ENCODE measurements at places on chromosomes 1 and 21.

- DNase-seq = no peak
Observed at GRCh38 chr1:114152508-114153260, 985 bp downstream of the SYT6 start.

DNA sequence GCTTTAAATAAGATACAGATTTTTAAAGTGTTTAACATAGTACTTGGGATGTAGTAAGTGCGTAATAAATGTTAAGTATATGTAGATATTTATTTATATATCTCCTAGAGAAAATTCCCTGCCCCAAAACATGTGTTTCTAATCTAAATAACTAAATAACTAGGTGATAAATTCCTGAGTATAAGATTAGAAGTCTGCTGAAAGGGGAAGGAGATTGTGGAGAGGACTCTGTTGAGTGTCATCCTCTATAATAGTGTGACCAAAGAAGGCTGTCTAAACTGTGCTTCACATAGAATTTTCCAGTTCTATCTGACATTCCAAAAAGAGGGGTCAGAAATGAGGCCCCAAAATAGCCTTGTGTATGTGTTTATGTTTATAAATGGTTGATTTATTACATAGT, 590.5 kb upstream of the ADAMTS5 start:
- no peak for DNase-seq

DNA sequence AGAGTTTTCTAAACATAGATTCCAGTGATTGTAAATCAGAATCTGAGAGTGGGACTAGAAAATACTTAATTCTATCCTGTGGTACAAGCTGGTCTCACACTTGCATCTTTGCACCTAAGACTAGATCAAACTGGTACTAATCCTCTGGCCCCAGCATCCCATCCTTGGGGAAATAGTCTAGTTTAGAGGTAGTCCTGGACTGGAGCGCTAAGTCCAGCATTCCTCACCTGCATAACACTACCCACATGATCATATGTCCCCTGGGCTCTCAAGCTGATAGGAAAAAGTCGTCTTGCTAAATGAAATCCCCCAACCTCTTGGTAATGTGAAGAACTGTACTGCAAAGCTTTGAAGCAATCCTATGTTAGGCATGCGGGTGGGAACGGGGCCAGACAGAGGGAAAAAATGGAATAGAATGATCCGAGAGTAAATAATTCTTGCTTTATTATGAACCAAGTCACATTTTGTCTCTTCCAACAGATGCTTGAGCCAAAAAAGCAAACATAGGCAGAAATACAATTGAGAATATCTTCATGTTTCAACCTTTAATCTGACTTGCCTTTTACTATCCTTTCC, 4.8 kb downstream of the COX20 start:
- DNase-seq = no peak

- no peak for DNase-seq
Observed at GRCh38 chr1:71509051-71509595, 428.3 kb upstream of the ZRANB2 start.

GRCh38 chr1:178464566-178464965, 32.2 kb downstream of the CLEC20A start:
- no peak for DNase-seq

GRCh38 chr1:85398391-85399064, 66.4 kb downstream of the DDAH1 start:
- no peak for DNase-seq

DNA sequence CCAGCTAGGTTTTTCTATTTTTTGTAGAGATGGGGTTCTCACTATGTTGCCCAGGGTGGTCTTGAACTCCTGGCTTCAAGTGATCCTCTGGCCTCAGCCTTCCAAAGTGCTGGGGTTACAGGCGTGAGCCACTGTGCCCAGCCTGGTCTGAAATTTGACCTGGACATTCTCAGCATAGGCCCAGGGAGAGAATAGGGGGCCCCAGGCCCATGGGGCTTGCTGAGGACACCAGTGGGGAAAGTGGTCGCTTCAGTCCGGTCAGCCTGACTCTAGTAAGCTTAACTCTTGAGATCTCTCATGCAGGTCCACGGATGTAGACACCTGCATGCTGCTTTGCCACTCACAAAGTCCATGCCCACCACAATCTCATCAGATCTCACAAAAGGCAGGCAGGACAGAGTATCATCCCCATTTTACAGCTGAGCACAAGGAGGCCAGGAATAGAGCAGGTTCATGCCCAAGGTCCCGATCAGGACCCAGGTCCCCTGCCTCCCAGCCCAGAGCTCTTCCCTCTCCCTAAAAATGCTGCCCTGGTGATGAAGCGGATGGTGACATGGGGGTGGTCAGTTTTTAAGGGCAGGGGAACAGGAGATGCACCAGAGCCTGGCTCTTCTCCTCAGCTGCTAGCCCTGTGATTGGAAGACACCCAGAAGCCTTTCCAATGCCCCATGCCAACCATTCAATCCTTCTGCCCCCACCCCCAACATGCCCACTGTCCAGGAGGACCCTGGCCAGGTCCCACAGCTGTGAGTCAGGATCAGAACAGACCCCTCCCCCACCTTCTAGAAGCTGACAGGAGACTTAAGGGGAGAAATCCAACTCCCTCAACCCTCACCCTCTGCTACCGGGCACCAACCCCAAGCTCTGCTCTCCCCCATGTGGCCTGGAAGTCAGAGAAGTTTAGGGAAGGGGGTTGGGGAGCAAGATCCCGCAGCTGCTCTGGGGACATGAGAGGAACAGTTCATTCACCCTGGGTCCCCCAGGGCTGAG, 1.8 kb downstream of the FHL3 start:
- no peak for DNase-seq

DNA sequence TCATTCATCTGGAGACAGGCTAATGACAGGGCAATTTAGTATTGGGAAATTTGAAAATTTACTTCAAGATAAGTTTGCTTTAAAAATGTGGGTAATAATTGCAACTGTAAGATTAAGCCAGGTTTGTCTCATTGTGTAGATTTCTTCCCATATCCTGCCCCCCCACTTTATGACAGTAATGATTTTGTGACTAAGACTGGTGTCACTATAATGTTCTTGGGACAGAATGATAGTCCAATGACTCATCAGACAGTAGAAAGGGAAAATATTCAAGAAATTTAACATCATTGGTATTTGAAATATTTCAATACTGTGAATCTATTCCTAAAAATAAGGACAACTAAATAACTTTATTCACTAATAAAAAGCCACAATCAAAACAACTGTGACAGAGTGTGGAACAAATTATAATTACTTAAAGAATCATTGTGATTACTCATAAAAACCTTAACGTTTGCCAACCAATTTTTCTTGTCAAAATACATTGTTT, 36.7 kb downstream of the FH start:
- DNase-seq = no peak

DNA sequence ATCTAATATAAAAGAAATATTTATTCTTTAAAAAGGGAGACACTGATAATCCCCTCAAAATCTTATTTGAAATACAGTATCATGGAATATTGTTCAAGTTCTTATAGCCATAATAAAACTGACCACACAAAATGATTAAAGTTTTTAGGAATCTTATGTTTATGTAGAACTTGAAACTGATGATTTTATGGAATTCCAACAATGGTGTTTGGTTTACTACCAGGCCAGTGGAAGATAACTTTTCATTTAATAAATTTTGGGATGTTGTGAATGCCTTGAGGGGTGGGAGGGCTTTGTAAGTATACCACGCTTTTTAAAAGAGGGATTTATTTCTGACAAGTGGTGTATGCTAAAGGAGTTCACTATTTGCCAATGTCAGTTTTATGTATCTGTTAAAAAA, 87.7 kb downstream of the RAB3GAP2 start:
- no peak for DNase-seq

DNA sequence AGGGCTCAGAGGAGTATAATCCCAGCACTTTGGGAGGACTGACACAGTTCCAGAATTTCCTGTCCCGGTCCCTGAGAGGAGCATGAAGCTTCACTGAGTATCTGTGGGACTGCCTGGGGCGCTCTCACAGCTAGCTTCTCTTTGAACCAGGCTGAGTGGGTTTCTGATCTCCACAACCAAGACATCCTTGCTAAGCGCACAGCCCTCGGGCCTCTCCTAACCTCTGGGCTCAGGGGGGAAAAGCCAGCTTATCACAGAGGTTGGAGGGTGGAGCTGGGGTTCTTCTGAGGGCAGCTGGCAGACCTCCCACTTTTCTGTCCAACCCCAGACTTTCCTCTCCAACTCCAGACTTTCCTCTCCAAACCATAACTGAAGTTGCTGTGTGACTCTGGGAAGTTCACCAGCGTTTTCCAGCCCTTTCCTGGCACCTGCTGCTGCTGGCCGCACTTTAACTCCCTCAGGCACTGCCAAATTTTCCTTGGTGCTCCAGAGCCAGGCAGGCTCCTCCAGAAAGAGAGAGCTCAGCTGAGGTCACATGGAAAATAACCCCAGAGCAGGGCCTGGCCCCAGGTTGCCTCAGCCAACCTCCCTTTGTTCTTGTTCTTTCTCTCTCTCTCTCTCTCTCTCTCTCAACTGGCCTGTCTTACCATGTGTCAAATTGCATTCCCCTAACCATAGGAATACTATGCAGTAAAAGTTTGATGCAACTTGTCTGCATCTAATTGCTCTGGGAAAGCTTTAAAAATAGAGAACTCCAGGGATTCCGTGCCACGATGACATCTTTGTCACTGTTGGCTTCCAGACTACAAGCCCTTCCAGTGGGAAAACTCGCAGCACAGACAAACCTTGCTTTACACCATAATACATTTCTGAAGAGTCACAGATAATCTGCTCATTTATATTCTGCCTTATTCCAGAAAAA, 49.5 kb downstream of the OLFML2B start:
- no peak for DNase-seq

GRCh38 chr1:16013220-16013907, 4.5 kb downstream of the HSPB7 start:
- no peak for DNase-seq

DNA sequence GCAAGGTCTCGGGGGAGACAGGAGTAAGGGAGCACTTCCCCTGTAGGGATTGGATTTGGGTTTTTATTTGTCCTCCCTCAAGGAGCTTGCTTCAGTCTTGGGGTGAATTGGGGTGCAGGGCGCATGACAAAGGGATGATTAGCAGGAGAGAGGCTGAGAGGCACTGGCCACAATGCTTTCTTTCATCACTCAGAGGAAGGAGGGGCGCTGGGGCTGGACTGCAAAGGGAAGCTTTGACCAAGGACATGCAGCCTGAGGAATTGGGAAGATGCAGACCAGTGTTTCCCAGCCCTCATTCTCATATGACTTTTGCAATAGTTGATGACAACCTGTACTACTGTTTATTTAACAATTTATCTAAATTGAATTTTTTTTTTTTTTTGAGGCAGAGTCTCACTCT, 34.1 kb upstream of the PDPN start:
- DNase-seq = no peak

GRCh38 chr1:112359961-112360767, 35.9 kb upstream of the CTTNBP2NL start:
- no peak for DNase-seq

- no peak for DNase-seq
Observed at GRCh38 chr1:5985250-5985649, 7.0 kb downstream of the NPHP4 start.

DNA sequence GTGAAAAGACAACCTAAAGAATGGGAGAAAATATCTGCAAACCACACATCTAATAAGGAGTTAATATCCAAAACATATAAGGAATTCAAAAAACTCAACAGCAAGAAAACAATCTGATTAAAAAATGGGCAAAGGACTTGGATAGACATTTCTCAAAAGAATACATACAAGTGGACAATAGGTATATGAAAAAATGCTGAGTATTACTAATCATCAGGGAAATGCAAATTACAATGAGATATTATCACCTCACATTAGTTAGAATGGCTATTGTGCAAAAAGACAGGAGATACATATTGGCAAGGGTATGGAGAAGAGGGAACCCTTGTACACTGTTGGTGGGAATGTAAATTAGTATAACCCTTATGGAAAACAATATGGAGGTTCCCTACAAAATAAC, 44.9 kb downstream of the TRMT1L start:
- DNase-seq = no peak

DNA sequence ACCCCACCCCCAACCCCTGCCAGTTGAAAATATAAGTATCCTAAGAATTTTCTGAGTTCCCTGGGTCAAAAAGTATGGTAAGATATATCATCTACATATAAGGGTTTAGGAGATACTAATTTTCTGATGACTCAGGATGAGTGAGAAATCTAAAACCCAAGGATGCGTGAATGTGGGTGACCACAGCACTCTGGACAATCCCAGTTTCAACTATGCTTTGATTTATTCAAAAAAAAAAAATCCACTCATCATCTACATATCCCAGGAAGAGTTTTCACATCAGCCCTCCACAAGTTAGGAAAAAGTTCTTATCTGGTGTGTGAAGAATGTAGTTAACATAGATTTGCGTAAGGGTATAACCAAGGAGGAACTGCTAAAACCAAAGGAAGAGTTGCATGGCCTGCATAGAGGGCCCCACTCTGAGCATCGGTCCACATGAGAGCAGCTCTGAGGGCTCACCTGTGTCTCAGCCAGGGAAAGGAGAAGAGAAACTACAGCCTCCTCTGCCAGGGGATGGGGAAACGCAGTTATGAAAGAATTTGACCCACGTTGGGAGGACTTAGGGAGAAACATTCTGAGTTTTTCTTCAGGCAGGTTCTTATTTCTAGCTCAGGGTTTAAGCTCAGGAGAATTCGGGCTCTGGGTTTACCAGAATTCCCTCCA, 18.8 kb downstream of the LAMB3 start:
- DNase-seq = no peak

GRCh38 chr1:235054466-235054865, 74.2 kb downstream of the TOMM20 start:
- DNase-seq = no peak

GRCh38 chr1:213484333-213484732, 433.3 kb downstream of the RPS6KC1 start:
- DNase-seq = no peak

DNA sequence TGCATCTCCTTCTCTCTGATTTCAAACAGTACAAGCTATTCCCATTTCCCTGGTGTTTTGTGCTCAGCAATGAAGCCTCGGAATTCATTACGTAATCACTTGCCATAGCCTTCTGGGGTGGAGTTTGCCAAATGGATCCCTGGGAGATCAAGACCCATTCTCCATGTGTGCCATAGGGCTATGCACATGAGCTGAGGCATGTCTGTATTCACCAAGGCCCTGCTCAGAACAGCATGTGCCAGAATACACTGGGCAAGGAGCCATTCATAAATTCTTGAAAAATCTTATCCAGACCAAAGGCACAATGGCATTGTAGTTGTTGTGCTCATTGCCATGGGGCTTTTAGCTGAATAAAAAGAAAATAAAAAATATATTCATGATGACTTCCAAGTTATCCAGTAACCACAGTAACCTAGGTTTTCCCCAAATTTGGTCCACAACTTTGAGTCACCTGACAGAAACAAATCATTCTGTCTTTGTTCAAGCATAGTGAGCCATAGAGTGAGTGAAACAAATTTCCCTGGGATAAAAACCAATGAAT, 53.0 kb downstream of the CRB1 start:
- DNase-seq = no peak

DNA sequence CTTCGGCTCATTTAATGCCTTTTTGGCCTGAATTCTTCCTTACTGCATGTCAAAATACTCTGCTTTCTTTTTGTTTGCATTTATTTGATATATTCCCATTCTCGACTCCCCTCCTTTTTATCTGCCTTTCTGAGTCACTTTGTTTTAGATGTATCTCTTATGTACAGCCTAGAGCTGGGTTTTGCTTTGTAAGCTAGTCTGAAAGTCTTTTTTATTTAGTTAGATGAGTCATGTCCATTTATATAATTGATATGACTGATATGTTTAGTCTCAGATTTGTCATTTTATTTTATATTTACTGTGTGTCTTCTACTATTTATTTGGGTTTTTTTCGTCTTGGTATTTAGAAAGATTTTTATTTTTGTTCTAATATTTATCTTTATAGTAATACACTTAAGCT, 33.6 kb upstream of the GNG5 start:
- no peak for DNase-seq
